ENCODE measurements at places on chromosomes 6 and 20.

- DNase-seq = peak; percentile 41
Measured at GRCh38 chr6:156686301-156686994, 90.7 kb upstream of the ARID1B start.

DNA sequence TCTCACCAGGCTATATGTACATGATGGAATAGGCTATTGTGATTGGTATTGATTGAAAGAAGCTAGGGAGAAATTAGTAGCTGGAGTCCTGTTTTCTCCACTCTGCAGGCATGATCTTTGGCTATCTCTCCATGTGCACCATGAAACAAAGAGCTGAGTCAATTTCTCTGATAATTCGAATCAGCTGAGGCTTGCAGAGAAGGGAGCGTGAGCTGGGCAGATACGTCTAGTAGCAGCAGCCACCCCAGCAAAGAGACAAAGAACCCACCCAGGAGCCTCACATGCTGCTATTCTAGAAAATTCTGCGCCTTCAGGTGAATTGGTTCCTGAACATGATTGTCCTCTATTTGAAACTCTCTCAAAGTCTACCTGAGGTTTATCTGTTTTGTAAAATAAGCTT, 6.9 kb upstream of the SGK1 start:
- DNase-seq = no peak

DNA sequence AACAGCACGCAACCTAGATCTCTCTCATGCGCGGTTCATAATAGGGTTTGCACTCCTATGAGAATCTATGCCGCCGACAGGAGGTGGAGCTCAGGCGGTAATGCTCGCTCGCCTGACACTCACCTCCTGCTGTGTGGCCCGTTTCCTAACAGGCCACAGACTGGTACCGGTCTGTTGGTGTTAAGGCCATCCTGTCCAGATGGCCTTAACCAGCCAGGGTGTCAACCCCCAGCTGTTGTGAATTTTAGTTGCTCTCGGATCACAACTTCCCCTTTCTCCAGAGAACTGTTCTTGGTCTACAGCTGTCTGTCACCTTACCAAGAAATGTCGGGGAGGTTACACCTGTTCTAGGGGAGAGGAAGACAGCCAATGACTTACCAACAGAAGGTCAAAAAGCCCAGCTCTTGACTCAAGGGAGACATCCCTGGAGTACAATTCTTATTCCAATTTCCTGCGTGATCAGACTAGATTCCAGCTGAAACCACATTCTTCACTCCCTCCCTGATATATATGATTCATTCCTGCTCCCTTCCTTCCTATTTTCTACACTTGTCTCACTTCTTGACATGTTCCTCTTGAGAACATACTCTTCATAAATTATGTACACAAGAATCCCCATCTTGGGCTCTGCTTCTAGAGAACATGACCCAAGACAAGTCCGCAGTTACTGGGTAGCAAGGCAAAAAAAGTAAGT, 23.1 kb upstream of the DNAAF9 start:
- peak; percentile 79 for DNase-seq

GRCh38 chr6:111680015-111680712, 74.5 kb upstream of the TRAF3IP2 start:
- no peak for DNase-seq

- DNase-seq = no peak
Measured at GRCh38 chr6:67881706-67882065, 753.4 kb upstream of the ADGRB3 start.

GRCh38 chr6:162711376-162711775, 16.2 kb downstream of the PRKN start:
- DNase-seq = no peak

GRCh38 chr20:37651932-37652331, 41.9 kb upstream of the CTNNBL1 start:
- DNase-seq = peak; percentile 55

DNA sequence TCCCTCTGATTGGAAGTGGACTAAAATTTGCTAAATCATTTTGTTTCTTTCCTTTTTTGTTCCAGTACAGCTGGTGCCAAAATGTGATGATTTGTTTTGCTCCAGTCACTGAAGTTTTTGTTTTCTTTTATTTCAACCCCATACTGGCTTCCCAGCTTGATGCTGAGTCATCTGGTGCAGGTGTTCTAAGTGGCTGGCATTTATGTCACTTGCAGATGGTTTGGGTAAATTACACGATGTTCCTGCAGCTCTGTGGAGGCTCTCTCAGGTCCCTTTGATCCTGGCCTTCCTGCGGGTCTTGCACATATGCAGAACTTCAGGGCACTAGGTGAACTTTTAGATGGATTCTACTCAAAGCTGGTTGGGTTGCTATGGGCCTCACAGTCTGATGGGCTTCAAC, 577.7 kb downstream of the HAO1 start:
- no peak for DNase-seq

GRCh38 chr20:40081653-40082052, 607.4 kb downstream of the MAFB start:
- DNase-seq = no peak

DNA sequence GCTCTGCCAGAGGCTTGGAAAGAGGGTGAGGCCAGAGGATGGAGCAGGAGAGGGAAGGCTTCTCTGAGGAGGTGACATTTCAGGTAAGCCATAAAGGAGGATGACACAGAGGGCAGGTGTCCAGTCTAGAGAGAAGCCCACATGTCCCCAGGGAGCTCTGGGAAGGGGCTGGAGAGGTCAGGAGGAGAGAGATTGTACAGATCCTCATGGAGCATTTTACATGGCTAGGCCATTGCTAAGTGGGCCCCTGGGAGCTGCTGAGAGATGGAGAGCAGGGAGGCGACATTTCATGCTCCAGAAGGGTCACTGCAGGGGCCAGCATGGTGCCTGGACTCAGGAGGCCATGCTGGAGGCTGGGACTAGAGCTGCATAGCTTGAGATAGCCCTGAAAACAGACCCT, 124.5 kb downstream of the TOX2 start:
- no peak for DNase-seq

DNA sequence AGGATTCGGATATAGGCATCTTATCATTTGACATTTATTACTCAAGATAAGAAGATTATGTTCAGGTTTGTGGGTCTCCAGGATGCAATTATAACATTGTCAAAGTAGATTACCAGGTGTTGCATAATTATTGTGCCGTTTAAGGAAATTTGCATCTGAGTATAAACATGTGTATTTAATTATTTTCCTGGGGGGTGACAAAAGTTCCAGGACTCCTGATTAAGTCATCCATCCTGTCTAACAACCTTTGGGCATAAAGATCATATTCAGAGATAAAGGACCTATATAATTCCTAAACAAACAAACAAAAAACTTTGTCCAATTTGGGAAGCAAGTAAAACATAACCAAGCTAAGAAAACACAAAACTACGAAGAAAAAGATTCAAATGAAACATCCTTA, 3.3 kb upstream of the PPP1R14C start:
- DNase-seq = no peak

DNA sequence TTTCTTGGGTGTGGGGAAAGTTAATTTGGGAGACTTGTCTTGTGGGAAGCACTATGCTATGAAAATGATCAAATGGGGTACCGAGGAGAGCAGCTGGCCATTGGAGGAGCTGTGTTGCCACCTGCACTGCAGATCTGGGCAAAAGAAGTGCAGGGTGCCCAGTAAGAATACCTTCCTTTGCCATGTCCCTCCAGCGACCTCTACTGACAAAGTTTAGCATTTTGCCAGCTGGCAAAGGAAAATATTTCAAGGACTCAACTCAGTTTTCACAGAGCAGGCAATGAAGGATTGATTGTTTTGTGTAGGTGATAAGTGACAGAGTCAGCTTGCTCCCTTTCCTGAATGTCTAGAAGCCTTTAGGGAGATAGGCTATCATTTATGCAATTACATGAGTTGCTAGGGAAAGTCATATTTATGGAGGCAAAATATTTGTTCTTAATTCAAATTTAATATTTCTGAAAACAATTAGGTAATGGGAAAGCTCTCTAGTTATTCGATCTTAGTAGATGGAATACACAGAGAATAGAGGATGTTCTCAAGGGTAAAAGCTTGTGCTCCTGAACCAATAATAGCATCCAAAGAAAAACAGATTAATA, 118.4 kb downstream of the FARS2 start:
- peak; percentile 78 for DNase-seq

- no peak for DNase-seq
Measured at GRCh38 chr6:136566007-136566487, 15.8 kb upstream of the MAP7 start.

GRCh38 chr6:157265635-157266034, 57.7 kb downstream of the TMEM242 start:
- DNase-seq = no peak

- DNase-seq = no peak
Measured at GRCh38 chr6:11412011-11412424, 125.5 kb upstream of the TMEM170B start.

DNA sequence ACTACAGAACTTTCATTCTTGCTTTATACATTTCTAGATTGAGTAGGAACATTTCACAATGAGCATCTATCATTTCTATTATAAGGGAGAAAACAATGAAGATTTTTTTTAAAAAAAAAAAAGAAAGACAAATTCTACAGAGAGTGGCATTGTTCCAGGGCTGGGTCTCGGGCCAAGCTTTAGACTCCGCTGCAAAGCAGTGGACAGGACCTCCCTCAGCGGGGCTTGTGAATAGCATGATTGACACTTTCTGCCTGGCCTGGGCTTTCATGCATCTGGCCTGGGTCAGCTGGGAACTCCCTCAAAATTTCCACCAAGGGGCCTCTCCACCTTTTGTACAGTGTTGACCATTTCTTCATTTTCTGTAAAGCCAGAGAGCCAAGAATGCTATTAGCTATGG, 55.8 kb upstream of the HIVEP2 start:
- DNase-seq = no peak

DNA sequence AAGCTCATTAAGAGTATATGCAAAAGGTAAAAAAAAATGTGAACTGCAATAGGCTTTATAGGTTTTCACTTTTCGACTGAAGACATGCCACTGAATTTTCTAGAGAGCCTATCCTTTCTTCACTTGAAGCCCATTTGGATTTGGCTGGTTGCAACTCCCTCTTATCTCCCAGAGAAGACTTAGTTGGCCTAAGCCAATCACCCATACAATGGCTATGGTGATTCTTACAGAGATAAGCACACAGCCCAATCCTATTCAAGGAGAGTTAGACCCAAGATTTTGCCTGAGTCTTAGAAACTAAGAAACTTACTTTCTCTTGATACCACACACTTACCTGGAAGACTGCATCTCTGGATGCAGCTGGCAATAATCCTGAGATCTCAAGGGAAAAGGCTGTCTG, 167.3 kb upstream of the PTCHD4 start:
- DNase-seq = no peak

DNA sequence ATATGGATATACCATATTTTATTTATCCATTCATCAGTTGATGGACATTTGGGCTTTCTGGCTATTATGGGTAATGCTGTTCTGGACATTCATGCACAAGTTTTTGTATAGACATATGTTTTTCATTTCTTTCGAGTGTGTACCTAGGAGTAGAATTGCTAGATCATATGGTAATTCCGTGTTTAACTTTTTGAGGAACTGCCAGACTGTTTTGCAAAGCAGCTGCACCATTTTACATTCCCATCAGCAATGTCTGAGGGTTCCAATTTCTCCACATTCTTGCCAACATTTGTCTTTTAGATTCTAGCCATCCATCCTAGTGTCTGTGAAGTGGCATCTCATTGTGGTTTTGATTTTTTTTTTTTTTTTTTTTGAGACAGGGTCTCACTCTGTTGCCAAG, 20.8 kb downstream of the SRC start:
- no peak for DNase-seq

- DNase-seq = peak; percentile 5
Measured at GRCh38 chr6:100346828-100347227, 117.9 kb downstream of the SIM1 start.

DNA sequence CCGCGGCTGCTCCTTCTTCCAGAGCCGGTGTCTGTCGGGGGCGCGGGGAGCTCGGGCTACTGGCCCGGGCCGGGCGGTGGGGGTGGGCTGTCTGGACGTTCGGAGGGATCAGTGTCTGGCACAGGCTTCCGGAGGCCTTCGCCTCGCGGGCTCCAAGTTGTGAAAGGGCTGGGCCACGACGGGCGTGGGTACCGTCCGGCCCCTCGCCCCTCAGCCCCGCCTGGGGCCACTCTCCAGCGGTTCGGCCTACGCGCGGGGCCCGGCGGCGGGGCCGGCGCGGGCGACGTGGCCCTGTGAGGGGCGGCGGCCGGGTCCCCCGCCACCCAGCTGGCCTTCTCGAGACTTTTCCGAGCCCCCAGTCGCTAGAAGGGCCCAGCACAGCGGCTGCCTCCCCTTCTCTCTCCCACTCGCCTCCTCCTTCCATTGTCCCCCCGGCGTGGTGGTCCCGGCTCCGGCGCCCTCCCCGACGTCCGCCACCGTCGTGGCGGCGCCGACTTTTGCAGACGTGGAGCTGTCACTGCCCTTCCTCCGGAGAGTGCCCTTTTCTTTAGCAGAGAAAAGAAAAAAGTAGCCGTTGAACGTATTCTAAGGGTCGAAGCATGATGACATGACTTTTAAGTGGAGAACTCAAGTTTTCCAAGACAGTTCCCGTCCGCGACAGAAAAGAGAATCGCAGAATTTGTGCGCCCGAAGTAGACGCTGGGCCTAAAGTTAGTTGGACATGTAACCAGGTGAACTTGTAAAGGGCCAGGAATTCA, 571 bp downstream of the ITCH start:
- peak; percentile 16 for DNase-seq

DNA sequence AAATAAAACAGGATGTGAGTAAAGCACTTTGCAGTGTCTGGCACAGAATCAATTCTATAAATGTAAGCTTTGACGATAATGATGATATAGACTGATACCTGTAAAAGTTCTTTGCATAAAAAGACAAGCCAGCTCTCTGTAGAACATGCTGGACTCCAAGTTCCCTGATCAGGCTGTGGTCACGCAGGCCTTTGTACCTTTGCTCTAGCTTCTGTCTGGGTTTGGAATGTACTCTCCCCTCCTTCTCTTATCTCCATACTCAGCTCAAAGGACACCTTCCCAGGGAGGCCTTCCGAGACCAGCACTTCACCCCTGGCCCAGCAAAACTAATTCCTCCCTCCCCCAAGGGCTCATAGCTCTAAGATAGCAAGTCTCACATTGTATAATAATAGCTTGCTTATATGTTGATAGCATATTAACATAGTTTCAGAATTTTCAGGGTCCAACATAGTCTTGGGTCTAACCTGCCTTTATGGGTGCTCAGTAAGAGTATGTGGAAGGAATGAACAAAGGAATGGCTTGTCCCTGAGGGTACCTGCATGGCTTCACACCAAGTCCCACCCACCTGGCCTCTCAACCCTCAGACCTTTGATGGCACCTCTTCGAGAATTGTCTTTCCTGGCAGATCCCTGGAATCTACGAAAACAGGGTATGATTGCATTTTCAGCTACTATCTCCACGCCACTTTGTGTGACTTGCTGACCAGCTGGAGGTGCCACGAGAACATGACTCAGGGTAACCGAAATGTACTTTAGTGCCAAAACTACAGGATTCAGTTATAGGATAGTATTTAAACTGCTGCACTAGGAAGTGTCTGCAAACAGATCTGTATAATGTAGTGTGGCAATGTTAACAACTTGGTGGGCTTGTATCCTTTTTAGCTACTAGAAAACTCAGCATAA, 41.7 kb upstream of the PIM1 start:
- peak; percentile 23 for DNase-seq

- DNase-seq = no peak
Measured at GRCh38 chr6:4415549-4415948, 280.2 kb upstream of the ECI2 start.
